ENCODE measurements at places on chromosomes 2 and 18.

- no peak for DNase-seq
Measured at GRCh38 chr18:31760695-31761094, at the start of gene SLC25A52. Gene SLC25A52 (minus strand): TSS chr18:31760880. CDS start chr18:31760661, 219 bp downstream.

GRCh38 chr2:1942836-1943360 lies 198.6 kb upstream of the PXDN start:
- DNase-seq: no peak

GRCh38 chr2:236643480-236643879 lies 73.9 kb downstream of the ACKR3 start:
- no peak for DNase-seq

- DNase-seq: no peak
Measured at GRCh38 chr18:3610813-3611212, 160.8 kb downstream of the TGIF1 start.

GRCh38 chr2:114082731-114083433 lies 193.0 kb downstream of the ACTR3 start:
- DNase-seq: no peak

GRCh38 chr2:28668880-28669279 lies 82.8 kb upstream of the PPP1CB start:
- no peak for DNase-seq
